ENCODE measurements at places on chromosomes 1 and 21.

- DNase-seq, result no peak
These were observed 19.2 kb upstream of the RGS8 start for GRCh38 chr1:182703539-182703938.

DNA sequence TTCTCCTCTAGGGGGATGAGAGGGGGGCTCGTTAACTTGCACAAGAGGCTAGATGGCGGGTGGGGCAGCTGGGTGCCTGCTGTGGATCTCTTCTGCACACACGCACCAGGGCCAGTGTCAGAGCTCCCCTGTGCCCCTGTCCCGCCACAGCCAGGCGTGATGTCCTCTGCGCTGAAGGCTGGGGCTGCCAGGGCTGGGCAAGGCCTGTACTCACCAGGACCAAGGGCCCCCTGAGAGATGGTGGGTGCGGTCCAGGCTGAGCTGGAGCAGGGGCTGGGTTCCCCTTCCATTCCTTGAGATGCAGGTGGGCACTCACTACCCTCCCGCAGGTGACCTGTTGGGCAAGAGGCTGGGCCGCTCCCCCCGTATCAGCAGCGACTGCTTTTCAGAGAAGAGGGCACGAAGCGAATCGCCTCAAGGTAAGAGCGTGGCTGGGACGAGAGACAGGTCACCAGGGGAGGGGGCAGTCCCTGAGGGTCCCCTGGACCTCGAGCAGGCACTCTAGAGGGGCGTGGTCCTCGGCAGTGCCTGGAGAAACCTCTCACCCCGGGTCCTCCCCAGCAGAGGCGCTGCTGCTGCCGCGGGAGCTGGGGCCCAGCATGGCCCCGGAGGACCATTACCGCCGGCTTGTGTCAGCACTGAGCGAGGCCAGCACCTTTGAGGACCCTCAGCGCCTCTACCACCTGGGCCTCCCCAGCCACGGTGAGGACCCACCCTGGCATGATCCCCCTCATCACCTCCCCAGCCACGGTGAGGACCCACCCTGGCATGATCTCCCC is 15.2 kb downstream of the SAMD11 start:
- no peak for DNase-seq

- DNase-seq, result no peak
These were observed 1.6 kb downstream of the EPS15 start for GRCh38 chr1:51517361-51518032.

DNA sequence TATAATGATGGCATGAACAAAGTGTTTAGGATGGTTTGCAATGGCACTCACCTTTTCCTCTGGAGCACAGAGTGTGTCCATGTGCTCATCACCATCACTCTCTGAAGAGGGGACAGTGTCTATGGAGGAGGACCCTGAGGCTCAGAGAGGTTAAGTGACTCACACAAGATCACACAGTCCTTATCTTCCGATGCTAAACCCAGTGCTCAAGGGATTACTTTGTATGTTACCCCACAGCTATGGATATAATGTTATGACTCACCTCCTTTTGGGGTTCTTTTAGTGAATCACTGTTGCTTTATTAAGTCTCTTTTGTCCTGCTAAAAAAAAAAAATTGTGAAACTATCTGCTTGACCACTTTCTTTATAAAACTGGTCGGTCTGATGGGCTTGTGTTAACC is 67.6 kb downstream of the TENT5C start:
- no peak for DNase-seq

DNA sequence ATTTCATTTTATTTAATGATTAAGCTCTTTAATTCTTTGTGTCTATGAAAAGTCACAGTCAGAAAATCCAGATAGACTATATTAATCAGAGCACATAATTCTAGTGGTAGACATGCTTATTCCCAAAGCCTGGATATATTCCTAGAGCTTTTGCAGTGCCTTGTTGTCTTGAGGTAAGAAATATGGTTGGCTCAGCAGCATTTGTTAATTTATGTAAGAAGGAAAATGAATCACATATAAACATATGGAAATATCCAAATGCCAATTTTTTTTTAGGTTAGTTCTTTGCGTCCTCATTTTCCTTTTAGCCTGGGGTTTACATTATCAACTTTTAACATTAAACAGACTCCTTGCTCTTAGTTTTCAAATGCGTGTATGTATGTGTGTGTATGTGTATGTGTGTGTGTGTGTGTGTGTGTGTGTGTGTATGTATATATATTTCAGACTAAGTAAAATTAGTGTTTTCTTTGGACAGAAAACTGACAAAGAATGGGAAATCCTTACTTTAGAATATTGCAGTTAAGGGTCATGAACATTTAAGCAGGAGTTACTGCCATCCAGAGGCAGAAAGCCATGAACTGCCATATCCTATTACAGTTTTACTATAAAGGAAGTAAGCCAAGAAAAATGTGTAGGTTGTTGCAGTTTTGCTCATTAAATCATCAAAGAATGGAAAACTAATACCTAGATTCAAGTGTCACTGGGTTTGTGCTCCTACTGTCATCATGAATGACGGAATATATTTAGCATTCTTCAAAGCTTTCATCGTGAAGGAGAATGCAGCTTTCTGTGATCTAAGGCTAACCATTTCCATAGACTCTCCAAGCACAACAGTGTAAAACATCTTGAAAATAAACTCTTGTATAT is 477.1 kb upstream of the NR5A2 start:
- no peak for DNase-seq

- DNase-seq, result no peak
These were observed 385.7 kb downstream of the USP25 start for GRCh38 chr21:16115461-16115860.

DNA sequence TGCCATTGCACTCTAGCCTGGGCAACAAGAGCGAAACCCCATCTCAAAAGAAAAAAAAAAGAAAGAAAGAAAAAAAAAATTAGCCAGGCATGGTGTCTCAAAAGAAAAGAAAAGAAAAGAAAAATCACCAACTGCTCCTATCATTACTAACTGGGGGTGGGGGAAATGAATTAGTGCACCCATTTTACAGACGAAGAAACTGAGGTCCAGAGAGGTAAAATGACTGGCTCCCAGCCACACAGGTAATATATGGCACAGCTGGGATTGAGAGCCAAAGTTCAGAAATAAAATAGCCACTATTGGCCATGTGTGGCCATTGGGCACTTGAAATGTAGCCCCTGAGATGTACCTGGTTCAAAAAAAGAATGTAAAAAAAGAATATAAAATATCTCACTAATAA is 8.8 kb downstream of the HTR1D start:
- DNase-seq, result no peak

- no peak for DNase-seq
These were observed 60.4 kb downstream of the FYB2 start for GRCh38 chr1:56758794-56759193.

DNA sequence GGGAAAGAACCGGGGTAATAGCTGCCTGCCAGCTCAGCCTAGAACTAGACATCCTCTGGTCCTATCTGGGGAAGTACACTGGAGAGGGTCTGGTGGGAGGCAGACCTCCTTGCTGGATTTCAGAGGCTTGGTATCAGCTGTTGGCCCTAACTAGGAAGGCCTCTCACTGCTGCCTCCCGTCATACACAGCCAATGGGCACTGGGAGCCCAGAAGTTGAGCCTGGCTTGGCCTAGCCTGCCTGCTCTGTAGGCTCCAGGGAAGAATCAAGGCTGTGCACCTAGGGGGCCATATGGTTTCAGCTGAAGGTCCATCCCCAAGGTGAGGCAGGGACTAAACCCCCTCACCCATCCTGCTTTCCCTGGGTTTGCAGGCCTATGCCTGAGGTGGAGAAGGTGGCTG is 4.3 kb upstream of the MUTYH start:
- DNase-seq, result no peak

GRCh38 chr1:154791292-154792166 is 78.6 kb downstream of the KCNN3 start:
- peak; percentile 71 for DNase-seq

DNA sequence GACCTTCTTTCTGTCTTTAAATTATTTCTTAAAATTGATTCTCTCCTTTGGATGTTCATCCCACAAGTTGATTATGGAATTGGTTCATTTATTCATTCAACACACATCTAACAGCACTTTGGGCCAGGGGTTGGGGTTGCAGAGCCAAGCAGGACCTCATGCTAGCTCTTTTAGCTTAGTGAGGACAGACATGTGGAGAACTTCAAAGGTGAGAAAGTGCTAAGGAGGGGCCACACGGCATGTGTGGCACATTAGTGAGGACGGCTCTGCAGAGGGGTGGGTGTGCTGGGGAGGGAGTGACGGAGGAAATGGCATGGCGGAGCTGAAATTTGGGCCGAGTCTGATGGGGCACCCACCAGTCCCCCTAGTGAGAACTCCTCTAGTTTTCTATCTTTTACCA is 32.5 kb upstream of the VASH2 start:
- DNase-seq, result no peak

DNA sequence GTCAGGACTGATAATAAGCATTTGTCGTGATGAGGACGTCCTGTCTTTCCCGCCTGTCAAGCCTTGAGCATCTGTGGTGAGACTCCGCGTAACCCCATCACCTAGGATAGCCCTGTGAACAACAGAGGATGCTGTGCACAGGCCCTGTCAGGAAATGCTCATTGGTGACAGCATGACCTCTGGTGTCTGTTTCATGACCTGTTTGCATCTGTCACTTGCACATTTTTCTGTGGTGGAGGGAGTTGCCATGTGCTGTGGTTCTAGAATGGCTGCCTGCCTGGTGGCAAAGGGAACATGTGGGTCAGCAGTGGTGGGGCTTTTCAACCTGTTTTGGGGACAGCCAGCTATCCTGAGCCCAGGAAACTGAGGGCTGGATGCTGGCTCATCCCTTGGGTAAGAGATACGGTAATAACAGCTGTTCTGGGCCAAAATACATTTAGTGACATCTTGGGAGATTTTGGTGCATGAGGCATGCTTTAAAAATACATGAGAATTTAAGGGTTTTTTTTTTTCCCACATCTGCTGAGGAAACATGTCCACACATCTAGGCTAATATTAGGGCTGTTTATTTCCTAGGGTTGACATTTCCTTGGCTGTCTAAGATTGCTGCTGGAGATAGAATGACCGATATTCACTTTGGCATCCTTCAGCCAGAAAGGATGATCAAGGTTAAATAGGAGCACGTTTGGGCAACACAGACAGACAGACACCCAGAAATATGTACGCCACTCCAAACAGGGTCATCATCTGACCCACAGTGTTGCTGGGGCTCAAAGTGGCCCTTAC is 52.9 kb downstream of the KCNC4 start:
- DNase-seq, result no peak

GRCh38 chr1:189673217-189673616 is 804.4 kb downstream of the BRINP3 start:
- no peak for DNase-seq

GRCh38 chr1:176379626-176380339 is 83.2 kb upstream of the PAPPA2 start:
- no peak for DNase-seq

DNA sequence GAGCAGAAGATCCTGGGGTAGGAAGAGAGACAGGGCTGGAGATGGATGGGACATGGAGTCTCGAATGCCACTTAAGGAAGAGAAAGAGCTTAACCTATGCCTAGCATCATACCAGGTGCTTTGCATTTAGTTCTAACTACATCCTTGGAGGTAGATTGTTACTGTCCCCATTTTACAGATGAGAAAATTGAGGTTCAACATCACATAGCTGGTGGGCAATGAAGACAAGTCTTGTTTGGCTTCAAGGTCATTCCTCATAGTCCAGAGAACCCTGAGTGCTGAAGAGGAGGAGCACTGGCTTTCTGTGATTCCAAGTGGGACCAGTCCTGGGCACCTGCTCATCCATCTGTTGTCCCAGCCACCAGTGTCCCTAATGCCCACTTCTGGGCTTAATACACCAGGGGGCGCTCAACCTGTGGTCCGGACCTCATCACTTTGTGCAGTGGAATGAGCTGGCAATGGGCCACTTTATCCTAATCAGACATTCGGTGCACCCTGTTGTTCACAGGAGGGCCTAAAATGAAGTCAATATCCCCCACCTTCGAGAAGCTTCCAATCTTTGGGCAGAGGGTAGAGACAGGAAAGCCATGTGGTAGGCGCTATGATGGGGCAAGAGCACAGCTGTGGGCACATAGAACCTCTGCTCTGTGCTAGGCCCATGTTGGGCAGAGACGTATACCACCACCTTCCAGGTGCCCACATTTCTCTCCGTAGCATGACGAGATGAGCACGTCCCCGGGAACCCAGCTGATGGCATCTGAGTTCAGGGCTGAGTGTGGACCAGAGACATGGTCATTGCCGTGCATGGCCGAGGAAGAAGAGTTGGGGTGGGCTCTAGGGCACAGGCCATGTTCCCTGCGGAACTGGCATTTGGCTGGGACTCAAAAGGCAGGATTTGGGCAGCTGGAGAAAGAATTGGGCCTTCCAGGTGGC is 9.2 kb downstream of the RPS6KA1 start:
- DNase-seq, result peak; percentile 24

GRCh38 chr1:30597711-30598110 is 125.7 kb downstream of the MATN1 start:
- DNase-seq, result no peak

- no peak for DNase-seq
These were observed 30.1 kb downstream of the C21orf91 start for GRCh38 chr21:17789069-17789468.

- DNase-seq, result no peak
These were observed 20.5 kb downstream of the RNF220 start for GRCh38 chr1:44425341-44426082.

DNA sequence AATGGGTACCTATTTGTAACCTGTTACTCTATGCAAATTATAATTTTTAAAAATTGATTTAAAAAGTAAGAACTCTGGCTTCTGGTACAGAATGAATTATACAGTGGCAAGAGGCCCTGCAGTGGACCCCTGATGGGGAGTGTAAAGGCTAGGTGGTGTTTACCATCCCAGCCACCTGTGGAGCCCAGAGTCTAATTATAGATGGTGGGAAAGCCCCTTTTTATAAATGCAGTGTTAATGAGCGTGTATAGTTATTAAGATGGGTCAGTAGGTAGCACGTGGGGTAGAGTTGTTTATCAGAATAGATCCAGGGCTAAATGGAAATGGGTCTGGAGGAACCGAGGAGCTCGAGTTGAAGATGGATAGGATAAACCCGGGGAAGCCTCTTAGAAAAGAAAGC is 13.9 kb upstream of the PRELP start:
- DNase-seq, result no peak

DNA sequence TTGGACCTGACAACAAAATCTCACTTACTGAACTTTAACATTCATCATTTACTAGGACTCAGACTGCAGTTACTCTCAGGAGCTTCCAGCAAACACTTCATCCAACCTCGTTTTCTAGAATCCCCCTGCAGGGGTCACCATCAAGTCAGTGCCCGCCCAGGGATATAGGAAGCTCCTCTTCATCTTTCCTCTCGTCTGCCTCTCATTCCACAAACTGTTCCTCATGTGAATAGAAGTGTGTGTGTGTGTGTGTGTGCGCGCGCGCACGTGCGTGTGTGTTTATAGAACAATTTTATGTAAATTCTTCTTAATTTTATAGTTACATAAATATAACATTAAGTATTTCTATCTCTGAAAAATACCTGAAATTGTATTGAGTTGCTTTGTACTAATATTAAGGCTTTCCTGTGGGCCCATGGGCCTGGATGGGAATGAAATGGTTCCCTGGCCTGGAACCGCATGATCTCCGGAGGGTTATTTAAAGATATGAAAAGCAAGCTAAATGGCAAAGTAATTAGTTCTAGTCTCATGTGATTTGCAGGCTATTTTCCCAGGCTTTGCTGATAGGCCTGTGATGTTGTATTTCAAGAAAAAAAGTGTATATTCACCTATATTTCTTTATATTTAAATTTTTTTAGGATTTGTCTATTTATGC is 21.7 kb upstream of the ABCD3 start:
- no peak for DNase-seq
